ENCODE measurements at places on chromosomes 12 and 14.

DNA sequence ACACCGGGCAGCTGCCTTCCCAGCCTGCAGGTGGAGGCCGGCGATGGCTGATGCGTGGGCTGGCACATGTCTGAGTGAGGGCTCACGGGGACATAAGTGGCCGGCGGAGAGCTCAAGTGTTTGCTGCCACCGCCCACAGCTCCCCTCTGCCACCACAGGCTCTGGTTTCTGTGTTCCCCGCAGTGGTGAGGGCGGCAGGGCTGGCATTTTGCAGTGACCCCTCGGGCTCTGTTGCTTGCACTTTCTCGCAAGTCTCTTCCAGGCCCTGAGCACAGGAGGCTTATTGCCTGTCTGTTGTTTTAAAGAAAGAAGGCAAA, 271.0 kb upstream of the RTL1 start:
- no peak for DNase-seq

- DNase-seq: no peak
These were observed 149.9 kb downstream of the PTPN11 start for GRCh38 chr12:112568641-112569040.

DNA sequence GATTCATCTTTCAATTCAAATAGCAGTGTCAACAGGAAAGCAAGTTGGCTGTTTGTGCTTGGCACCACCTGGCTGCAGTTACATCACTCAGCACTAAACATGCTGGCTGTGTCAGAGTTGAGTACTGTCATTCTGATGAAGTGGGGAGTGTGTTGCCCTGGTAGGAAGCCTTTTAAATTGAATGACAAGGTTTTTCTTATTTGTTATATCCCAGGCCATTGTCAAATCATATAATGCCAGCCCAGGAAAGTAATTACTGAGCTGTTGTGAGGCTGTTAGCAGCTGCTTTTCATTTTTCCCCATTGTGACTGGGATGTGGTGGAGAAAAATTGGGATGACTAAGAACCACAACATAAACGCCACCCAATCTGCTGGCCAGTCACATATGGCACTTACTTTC, 106.5 kb upstream of the PRKD1 start:
- DNase-seq: no peak

DNA sequence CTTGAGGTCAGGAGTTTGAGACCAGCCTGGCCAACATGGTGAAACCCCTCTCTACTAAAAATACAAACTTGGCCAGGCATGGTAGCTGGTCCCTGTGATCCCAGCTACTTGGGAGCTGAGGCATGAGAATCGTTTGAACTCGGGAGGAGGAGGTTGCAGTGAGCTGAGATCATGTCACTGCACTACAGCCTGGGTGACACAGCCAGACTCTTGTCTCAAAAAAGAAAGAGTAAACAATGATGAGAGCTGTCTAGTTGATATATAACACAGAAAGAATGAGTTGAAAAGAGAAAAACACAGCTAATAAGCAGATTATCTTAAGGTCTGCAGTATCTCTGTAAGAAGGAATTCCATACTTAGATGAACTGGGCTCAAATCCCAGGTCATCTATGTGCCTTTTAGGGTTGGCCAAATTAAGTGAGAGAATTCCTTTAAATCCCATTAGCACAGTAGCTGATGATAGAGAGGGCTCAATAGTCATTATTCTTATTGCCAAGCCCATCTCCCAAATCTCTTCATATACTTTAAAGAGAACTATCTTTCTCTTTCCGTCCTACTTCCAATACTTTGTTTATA, 31.1 kb upstream of the STRAP start:
- no peak for DNase-seq

DNA sequence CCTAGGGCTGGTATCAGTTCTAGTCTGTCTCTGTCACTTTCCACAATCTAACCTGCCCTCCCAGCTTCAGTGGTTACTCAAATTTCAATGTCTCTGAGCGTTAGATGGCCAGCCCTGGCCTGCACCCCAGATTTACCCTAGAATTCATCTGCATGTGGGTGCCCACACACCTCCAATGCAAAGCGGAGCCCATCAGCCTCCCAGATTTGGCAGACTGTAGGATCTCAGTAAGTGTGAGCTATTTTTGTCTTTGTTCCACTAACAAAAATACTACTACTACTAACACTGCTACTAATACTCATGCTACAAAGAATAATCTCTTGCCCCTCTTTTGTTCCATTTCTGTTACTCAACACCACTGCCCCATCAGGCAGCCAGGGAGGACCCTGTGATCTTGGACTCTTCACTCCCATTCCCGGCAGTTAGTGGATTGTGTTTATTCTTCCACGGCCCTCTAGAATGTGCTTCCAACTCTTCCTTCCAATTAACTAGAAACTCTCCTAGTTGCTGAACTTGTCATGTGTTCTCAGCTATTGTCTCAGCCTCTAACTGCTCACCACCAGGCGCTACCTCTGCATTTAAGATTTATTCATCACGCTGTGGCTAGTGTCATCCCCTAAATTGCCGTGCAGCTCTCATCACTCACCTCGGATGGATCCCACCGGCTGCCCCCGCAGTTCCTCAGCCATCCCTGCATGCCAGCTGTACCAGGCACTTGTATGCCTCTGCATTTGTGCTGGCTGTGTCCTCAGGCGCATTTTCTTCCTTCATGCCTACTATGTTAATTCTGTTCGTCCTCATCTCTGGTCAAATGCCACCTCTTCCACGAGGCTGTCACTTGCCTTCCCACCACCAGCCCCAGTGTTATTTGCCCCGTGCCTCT, 150.6 kb upstream of the HIF1A start:
- no peak for DNase-seq

DNA sequence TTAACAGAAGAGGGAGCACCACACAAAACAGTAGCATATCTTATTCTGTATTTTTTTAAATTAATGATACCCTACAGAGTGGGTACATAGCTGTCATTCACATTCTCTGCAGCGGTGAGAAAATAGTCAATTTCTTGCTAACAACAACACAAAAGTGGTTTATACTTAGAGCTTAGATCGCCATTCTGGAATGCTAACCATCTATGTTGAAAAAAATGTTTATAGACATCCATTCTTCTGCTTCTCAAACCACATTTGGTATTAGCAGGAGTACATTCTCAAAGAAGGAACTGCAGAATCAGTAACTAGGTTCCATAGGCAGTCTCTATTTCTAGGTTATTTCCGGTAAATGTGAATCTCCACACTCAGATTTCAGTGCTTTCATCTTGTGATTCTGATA, 185.9 kb downstream of the PPFIA2 start:
- DNase-seq: no peak

- DNase-seq: peak; percentile 35
These were observed 60.8 kb upstream of the REP15 start for GRCh38 chr12:27635349-27635972.
